Cardiac fibroblast (primary cell): ENCODE measurements at places on chromosomes 11 and 22.
A peak's percentile ranks its signal among the peaks of the same experiment; 100 is the strongest.

- DNase-seq, result no peak
Measured at GRCh38 chr11:27118949-27119348, 78.3 kb downstream of the BBOX1 start.

GRCh38 chr11:75261902-75262361, 21.4 kb downstream of the TPBGL start:
- DNase-seq, result no peak

- DNase-seq, result peak; percentile 90
Measured at GRCh38 chr11:66080055-66080817, 10.2 kb downstream of the PACS1 start.

DNA sequence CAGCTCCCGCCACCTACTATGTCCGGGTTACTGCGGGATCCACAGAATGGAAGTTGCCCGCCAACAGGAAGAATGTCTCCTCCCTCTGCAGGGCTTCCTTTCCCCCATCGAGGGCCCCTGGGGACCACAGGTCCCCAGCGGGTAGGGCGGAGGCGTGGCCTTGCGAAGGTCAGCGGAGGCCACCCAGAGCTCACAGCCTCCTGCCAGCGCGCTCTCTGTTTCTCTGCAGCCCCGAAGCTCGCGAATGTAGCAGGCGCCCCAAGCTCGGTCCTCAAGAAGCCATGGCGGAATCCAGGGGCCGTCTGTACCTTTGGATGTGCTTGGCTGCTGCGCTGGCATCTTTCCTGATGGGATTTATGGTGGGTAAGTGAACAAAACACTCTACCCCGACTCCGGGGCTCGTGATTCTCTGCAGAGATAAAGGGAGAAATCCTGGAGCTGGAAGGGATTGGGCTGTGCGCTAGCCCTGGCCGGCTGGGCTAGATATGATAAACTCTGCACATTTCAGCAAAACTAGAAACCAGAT, at the start of gene NAALAD2:
Gene NAALAD2 (plus strand): TSS at position 186 of the 526 bp plus-strand sequence. CDS start 96 bp downstream, at position 282.
- DNase-seq, result peak; percentile 38

GRCh38 chr22:48929276-48929790, 898.3 kb downstream of the BRD1 start:
- DNase-seq, result no peak

DNA sequence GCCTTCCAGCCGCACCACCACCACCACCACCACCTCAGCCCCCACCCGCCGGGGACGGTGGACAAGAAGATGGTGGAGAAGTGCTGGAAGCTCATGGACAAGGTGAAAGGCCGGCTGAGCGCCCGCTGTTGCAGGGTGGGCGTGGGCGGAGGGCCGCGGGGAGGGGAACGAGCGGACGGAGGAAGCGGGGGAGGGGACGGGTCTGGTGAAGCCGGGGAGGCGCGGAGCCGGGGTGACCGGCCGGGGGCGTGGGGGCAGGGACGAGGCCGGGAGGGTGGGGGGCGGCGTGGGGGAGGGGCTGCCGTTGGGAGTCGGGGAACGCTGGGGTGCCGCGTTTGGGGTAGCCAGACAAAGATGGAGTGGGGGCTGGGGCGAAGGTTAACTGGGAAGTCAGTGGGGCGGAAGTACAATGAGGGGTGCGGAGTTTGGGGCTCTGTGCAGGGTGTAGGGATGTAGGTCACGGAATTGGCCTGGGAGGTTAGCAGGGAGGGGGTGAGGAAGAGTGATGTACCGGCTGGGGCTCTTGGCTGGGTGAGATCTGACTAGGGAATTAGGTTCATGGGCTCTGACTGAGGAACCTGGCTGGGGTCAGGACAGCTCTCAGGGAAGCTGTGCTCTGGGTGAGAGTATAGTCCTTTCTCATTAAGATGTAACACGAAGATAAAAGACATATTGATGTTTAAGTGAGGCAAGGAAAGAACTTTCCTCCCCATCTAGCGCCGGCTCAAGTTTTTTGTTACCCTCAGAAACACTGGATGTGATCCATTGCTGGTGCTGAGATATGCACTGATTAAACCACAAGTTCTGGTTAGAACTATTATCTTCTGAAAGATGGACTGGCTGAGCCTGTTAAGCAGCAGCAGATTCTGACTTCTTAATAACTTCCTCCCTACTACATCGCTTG, 624 bp downstream of the CBL start:
- DNase-seq, result peak; percentile 20

DNA sequence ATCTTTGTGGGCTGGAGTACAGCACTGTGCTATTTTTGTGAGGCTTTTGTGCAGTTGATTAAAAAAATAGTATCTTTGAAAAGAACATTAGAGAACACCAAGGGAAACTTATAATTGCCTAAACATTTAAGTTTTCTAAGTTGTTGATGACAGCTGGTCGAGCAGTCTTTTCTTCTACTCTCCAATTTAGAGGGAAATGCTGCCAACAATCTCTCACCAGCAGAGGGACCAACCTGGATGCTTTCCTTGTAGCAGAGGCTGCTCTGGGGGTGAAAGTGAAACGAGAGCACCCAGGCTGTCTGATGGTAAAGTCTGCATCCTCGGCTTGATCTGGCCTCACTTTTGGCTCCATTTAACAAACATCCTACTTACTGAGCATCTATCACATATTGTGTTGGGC, 1286.5 kb upstream of the TENM4 start:
- DNase-seq, result peak; percentile 33

DNA sequence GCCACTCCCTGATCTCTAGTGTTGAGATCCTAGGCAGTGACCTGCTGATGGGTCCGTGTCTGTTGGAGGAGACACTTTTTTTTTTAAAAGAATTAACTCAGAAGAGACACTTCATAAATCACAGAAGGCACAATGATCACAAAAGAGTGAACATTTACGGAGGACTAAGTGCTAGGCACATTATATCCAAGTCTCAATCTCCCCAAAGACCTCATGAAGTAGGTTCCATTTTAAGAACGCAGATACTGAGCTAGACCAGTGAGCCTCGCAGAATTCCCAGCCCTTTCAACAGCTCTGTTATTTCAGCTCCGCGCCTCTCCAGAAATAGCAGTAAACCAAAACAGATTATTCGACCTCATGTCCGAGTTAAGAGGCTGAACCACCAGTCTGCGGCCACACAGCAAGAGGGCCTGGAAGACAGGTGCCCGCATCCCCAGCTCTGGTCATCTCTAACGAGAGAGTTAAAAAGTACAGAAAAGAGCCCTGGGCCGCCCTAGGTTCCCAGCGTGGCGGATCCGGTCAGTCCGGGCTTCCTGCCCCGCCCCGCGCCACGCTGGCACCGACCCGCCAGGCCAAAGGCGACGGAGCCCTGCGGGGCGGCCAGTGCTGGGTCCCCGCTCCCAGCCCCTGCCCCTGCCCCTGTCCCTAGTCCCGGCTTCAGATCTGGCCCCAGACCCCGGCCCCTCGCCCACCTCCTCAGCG, 612 bp downstream of the XBP1 start:
- peak; percentile 78 for DNase-seq

DNA sequence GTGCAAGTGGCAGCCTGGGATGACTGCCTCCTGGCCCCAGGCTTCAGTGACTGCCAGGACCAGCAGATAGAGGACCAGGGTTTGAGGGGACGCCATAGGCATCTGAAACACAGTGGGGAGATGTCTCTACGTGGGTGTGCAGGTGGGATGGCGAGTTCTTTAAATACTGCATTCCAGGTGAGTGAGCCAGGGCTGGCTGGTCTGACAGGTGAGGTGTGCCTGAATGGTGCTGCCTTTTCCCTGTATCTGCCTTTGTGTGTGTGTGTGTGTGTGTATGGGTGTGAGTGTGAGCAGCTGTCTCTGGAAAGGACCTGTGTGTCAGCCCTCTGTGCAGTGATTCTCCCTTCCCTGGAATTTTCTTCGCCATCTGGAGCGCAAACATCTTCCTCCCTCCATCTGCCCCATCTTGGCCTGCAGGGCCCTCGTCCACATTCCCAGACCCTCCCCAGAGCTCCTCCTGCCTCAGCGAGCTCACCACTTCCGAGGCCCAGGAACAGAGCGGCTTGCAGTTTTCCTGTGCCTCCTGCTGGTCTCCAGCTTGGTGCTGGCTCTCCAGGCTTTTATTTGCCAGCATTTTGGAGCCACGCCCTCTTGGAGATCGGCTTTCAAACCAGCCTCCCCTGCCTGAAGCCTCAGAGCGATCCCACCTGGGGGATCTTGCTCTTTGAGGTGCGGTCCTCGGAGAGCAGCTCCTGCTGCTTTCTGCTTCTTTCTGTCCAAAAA, at the start of gene GPHA2:
Gene GPHA2 (minus strand): TSS at position 535 of the 723 bp plus-strand sequence. CDS start 433 bp downstream, at position 102.
- DNase-seq, result no peak

DNA sequence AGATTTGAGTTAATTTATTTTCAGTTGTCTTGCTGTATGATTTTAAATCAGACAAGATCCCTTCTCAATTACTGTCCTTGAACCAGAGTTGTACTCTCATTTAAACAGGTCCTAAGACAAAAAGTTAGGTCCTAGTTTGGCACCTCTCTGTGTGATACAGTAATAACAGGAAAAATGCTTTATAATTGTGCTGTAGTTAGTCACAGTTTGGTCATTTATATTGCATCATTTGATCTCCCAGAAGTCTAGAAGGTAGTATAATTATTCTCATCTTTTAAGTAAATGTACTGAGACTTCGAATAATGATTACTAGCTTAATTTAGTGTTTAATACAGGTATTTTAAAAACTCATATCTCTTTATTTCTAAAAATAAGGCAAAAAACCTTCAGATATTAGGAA, 18.1 kb upstream of the LUZP2 start:
- DNase-seq, result no peak

DNA sequence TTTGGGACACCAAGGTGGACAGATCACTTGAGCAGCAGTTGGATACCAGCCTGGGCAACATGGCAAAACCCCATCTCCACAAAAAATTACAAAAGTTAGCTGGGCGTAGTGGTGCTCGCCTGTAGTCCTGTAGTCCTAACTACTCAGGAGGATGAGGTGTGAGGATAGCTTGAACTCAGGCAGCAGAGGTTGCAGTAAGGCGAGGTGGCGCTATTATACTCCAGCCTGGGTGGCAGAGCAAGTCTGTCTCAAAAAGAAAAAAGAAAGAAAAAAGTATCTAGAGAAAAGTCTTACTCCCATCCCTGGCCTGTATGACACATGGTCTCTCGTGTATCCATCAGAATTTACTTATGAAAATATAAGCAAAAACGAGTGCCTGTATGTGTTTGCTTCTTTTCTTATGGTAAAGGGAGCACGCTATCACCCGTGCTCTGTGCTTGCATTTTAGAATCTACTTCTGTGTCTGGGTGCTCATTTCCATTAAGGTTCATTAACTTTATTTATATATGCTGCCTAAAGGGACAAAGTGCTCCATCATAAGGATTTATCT, 15.4 kb upstream of the CPT1A start:
- no peak for DNase-seq

GRCh38 chr22:48968201-48968959, 859.3 kb downstream of the BRD1 start:
- no peak for DNase-seq

GRCh38 chr22:43534916-43535315, 123.1 kb downstream of the MPPED1 start:
- DNase-seq, result no peak

GRCh38 chr22:29062286-29062821, 723 bp upstream of the C22orf31 start:
- peak; percentile 60 for DNase-seq

- DNase-seq, result no peak
Measured at GRCh38 chr22:32916025-32916424, 114.5 kb downstream of the TIMP3 start.

DNA sequence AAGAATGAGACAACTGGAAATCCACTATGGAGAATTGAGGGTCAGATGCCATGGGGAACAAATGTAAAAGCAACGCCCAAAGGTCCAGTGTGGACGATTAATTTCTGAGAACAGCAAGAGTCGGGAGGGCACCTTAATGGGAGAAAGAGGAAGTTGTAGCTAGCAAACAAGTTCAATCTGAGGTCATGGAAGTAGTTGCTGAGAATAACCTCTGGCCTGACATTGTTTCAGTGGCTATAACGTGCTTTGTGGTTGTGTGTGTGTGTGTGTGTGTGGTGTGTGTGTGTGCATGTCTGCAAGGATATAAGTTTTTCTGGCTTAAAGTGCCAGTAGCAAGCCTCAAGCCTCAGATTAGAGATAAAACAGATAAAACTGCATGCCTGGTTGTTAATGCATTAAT, 1630.1 kb upstream of the TENM4 start:
- DNase-seq, result no peak
